Urinary bladder (tissue), 4 donors: ENCODE measurements at places on chromosomes 3 and 15. TPM values are rescaled to one million over a fixed set of nuclear protein-coding genes. Genes with fewer than 3 reads are reported as not detected.

Gene TMEM42
- polyA plus RNA-seq = 20.8 TPM

Gene TRH
- 0.04 TPM for polyA plus RNA-seq

GRCh38 chr3:192802957-192803899 is 75.9 kb upstream of the FGF12 start:
- DNase-seq = no peak

- DNase-seq = no peak
Measured at GRCh38 chr3:16654976-16655375, 49.8 kb upstream of the DAZL start.

DNA sequence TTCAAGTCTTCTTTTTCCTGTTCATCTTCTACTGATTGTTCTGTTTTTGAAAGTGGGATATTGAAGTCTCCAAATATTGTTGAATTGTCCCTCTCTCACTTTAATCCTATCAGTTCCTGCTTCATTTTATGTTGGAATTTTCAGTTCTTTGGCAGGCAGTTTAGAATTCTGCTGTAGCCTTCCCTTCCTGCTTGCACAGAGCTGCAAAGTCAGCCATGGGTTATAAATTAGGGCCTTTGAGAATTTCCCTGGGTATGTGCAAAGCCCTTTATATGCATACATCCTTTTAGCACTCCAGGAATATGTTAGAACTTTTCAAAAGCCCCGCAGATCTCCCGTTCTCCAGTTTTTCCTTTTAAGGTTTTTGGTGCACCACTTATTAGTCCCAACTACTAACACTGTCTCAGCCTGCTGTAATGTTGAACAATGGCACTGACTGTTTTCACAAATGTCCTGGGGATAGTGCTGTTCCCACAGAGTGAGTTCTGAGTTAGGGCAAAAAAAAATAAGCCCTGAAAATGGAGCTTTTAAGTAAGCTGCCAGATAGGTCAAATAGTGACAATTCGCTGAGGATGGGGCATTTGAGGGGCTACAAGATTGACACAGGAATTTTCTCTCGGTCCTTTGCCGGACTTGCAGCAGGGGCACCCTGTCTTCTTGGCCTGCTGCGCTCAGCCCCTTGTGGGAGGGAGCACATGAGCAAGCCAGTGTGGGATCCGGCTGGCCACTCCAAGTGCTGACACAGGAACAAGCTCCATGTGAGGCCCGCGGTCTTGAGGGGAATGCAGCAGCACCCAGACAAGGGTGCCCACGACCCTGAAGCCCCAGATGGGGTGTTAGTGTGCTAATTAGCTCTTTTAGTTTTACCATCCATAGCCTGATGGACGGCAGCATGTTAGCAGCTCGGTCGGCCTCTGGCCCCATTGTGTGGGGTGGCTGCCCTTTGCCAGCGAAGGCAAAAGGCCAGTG is 96.0 kb downstream of the VPS8 start:
- no peak for DNase-seq

DNA sequence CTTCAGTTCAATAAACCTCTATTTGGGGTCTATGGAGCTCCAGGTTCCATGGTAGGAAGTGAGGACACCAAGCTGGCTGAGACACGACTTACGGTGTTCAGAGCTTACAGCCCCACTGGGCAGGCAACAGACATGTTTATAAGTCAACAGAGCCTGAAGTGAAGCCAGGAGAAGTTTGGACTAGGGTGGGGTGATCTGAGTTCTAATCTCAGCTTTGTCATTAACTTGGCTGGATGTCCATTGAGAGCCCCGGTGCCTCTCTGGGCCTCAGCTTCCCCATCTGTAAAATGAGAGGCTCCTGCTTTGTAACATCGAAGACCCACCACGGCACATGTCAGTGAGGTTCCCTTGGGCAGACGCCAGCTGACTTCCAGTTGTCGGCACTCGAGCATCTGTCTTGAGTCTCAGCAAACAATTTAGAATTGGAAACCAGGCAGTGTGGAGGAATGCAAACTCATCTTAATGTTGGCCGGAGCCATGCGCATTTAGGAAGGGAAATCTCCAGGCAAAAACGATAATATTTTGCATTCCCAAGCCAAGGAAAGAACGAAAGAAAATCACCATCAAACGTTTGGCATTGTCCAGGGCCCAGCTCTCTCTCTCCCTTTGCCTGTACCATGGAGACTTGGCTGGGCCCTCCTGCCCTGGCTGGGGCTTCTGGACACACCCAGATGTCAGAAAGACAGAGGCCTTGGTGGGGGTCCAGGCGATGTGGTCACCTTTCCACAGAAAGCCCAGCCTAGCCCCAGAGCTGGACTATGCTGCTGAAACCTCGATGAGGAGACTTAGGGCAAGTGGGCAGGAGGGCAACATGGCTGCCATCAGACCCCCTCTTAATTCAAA is 18.4 kb downstream of the ITGA11 start:
- DNase-seq = no peak
